ENCODE measurements at places on chromosomes 1 and 21.
A peak's percentile ranks its signal among the peaks of the same experiment; 100 is the strongest.

DNA sequence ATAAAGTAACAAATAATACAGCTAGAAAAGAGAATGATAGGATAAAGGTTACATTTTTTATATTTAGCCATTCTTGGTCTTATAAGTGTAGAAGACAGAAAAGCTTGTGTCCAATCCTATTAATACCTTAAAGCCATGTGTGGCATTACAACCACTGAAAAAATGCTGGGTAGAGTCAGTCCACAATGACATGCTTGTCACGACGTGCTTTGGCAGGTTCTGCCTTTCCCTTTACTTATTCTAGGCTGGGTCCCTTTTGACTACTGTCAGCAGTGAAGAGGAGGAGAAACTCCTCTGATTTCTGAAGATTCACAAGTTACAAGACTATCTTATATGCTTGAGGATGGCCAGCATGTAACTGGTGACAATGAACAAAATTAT is 14.6 kb upstream of the AIM2 start:
- no peak for DNase-seq

DNA sequence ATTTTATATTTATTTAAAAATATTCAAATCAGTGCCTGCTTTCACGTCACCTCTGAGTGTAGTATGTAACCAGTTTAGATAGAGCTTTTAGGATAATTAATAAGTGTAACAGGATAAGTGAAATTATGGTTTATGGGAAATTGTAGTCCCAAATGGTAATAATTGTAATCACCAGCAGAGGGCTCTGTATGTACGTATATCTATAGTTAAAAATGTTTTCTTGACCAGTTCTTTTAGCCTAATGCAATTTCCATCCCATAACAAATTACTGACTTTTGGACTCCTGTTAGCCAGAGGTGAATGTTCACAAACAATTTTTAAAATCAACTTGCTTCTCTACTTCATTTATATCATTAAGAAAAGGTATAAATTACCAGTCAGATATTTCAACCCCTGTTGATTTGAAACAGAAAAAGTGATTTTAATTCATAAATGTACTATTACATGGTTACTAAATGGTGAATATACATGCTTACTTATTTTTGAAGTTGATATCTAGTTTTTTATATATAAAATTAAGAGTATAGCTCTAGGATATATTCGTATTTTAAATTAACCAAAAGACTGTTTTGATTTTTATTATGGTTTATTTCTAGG is 25.3 kb downstream of the SLC30A7 start:
- peak; percentile 81 for DNase-seq

DNA sequence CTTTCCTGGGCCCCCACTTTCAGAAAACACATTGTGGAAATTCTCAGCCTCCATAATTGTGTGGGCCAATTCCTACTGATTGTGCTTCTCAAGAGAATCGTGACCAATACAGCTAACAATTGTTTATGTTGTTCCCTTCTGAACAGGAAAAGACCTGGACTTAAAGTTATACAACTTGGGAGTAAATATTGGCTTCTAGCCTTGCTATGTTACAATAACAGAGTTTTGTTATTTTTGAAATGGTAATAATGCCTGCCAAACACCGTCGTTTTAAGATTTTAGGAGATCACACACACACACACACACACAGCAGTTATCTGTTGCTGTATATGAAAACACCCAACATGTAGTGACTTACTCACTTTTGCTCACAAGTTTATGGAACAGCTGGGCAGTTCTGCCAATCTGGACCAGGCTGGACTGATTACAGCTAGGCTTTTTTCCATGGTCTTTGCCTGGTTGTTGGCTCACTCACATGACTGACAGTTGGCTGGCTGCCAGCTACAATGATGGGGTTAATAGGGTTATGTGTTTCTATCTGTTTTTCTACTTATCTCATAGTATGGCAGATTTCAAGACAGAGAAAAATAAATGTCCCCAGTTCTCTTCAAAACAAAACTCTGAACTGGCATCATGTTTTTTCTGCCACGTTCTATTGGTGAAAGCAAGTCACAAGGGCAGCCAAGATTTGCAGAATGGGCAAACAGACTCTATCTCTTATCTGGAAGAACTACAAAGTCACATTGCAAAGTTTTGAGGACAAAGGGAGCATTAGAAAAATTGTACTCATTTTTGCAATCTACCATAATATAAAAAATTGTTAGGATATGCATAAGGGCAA is 447.5 kb downstream of the NEGR1 start:
- DNase-seq, result peak; percentile 91

DNA sequence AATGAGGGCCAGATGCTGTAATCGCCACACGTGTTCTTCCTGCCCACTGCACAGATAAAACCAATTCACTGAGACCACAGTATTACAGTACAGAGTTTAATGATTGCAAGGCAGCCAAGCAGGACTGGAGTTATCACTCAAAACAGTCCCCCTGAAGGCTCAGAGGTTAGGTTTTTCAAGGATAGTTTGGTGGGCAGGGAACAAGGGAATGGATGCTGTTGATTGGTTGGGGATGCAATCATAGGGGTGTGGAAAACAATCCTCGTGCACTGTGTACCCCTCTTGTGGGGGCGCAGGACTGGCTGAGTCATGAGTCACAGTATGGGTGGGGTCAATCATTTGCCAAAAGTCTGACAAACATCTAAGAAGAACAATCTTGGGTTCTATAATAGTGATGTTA is 12.4 kb upstream of the USP1 start:
- DNase-seq, result no peak

- peak; percentile 42 for DNase-seq
Measured at GRCh38 chr1:203597331-203598090, 29.1 kb upstream of the ATP2B4 start.

DNA sequence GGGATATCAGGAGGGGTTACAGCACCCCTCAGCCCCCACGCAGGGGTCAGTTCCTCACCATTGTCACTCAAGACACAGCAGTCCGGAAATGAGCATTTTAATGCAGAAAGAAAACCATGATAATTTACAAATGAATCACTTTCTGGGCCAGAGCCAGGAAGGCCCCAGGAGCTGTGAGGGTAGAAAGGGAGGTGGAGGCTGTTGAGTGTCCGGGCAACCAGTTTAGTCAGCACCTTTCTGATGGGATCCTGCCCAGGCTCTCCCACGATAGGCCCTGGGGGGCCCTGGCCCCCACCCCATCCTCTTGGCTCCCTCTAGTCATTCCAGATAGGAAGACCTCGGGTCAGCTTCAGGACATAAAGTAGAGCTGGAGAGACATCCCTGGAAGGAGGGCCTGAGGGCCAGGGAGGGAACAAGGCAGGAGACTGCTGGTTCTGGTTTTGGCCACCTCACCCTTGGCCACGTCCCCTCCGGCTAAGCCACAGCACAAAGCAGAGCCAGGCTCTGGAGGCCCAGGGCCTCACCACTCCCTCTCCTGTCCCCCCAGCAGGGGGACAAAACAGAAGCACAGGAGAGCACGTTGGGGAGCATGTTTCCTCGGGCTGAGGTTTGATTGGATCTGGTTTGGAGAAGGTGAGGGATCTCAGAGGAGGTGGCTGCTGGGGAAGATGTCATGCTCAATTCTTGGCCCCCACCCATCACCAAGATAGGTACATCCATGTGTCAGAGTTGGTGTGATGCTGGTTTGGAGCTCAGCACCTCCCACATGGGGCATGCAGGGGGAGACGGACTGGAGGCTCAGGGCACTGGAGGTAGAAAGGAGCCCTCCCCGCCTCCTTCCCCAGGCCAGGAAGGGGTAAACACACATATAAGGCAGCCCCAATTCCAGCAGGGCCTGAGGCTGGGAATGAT is 20.6 kb downstream of the ETNK2 start:
- no peak for DNase-seq

DNA sequence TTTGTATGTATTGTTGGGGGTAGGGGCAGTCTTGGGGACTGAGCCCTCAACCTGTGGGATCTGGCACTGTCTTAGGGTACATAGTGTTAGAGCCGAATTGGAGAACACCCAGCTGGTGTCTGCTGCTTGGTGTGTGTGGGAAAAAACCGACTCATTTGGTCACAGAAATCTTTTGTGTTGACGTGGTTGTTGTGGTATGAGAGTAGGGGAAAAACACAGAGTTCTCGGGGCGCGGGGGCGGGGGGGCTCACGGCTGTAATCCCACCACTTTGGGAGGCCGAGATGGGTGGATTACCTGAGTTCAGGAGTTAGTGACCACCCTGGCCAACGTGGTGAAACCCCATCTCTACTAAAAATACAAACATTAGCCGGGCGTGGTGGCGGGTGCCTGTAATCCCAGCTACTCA is 15.3 kb upstream of the SRSF10 start:
- no peak for DNase-seq

DNA sequence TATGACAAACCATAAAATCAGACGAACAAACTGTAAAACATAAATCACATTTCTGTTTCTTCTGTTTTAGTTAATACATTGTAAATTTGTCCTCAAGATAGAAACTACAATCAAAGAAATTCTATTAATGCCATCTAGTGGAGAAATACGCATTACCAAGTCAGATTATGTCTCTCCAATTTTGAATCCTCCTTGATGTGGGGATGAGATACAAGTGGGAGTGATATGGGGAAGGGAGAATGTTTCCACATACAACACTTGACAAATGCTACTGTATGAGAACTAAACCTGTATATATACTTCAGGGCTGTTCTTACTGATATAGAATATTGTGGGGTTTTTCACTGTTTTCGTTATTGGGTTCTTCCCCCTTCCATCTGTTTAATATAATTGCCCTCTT is 2.6 kb downstream of the HFM1 start:
- DNase-seq, result peak; percentile 67

- no peak for DNase-seq
Measured at GRCh38 chr1:59045636-59046035, 251.3 kb upstream of the FGGY start.

- no peak for DNase-seq
Measured at GRCh38 chr1:113255038-113255719, 135.1 kb upstream of the MAGI3 start.

- DNase-seq, result peak; percentile 46
Measured at GRCh38 chr1:7641587-7642417, 129.3 kb upstream of the VAMP3 start.

DNA sequence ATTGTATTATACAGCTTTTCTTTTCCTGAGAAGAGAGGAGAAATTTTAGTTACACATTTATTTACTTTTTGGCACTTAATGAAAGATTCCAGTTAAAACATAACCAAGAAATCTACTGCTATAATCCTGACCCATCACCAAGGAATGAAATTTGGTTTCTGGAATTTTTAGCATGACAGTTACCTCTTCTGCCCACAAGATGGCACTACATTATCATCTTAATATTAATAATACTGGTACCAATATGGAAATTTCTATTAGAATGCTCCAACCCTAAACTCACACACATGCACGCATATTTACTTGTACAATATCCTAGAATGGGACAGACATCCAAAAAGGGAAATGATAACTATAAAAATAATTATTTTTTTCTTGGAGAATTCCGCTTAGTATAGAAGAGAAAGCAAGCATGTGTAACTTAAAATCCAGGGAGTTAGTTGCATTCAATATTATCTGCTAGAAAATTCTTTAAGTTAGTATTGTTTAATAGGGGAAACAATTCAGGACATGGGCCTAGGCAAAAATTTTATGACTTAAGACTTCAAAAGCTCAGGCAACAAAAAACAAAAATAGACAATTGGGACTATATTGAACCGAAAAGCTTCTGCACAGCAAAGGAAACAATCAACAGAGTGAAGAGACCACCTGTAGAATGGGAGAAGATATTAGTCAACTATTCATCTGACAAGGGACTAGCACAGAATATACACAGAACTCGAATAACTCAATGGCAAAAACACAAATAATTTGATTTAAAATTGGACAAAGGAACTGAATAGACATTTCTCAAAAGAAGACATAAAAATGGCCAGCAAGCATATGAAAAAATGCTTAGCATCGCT is 37.4 kb downstream of the MAP3K21 start:
- peak; percentile 49 for DNase-seq

GRCh38 chr1:182143154-182143657 is 81.7 kb upstream of the ZNF648 start:
- DNase-seq, result peak; percentile 97

GRCh38 chr21:35156293-35157278 is 107.5 kb upstream of the RUNX1 start:
- no peak for DNase-seq

GRCh38 chr1:187390215-187390818 is 561.6 kb downstream of the PLA2G4A start:
- no peak for DNase-seq

- DNase-seq, result peak; percentile 45
Measured at GRCh38 chr1:112727716-112728115, 12.6 kb upstream of the PPM1J start.

- DNase-seq, result no peak
Measured at GRCh38 chr1:236494586-236495466, 29.0 kb upstream of the LGALS8 start.

DNA sequence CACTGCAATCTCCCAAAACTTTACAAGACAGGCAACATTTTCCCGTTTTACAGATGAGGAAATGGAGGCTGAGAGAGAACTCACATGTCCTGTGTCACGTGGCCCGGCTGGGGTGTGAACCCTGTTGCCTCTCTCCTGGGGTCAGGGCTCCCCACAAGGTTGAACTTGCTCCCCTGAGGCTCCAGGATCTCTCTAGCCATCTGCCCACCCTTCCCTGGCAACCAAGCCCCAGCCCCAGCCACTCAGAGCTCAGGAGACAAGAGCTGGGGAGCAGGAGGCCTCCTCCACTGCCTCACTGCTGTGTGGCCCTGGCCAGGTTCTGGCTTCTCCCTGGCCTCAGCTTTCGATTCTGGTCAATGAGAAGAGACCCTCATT is 11.8 kb downstream of the LAPTM5 start:
- DNase-seq, result no peak

GRCh38 chr1:203311368-203312301 is 6.3 kb downstream of the BTG2 start:
- no peak for DNase-seq

DNA sequence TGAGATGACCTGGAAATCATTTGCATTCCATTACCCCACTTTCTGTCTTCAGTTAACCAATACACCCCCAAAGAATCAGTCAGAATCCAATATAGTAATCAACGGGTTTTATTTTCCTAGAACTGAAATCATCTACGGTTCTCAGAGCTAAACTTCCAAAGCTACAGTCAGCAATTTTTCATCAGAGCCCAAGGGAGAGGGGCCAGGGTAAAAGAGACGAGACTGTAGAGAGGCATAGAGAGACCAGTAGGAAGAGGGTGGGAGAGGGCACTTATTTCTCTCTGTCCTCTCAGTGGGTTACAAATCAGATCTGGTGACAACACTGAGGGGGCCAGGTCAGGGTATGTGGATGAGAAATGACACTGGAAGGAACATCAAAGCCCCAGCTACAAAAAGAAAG is 1.1 kb upstream of the MRPL24 start:
- DNase-seq, result no peak

- no peak for DNase-seq
Measured at GRCh38 chr1:12565966-12566352, 52.1 kb downstream of the DHRS3 start.

DNA sequence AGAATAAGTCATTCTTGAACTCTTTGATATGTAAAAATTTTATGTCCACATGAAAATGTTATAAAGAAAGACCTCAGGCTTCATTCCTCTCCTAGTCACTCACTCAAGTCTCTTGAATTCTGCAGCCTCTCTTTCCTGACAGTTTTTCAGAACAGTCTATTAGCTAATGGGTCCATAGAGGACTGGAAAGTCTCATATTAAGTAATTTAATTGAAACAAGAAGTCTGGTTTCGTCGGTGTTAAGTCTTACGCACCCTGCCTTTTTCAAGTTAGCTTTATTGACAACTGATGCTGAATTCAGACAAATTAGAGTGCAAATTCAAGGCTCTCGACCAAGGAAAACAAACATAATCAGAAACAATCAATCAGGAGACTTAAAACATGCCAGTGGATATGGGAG is 105.8 kb downstream of the GREM2 start:
- DNase-seq, result no peak
